T-helper 1 cell (primary cell): ENCODE measurements at places on chromosomes 3 and 15.

GRCh38 chr3:94716326-94717018 lies 653.6 kb downstream of the NSUN3 start:
- DNase-seq, result no peak

DNA sequence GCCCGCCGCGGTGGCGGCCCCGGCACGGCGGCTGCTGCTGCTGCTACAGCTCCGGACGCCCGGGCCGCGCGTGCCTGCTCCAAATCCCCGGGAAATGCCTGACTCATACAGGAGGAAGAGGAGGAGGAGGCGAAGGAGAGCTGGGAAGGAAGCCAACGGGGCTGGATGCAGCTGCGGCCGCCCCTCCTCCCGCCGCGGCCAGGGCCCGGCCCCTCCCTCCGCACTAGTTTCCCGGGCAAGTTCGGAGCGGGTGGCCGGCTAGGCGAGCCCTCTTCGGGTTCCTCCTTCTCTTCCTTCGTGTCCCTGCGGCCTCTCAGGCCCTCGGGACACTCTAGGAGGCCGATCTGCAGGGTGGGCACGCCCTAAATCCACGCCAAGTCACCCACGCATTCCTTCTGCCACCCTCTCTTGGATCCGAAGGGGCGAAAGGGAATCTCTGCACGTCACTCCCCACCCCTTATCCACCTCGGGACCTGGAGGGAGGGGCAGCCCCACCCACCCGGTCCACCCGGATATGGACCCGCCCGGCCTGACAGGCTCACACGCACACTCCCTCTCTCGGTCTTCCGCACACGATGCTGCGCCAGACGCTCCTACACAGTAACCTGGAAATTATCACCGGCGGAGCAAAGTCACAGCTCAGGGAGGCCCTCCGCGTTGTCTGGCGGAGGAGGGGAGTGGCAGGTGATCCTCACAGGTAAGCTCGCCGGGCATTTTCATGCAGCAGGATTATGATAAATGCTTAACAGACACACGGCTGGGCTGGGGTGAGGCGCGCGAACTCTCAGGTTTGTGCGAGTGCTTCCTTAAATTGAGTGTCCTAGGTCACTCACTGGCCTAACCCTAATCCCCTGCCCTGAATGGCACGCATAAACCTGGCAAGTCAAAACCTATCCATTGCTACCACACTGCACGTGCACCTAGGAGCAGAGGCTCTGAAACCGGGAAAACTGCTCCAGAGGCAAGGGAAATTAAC lies at the start of the genes OSBPL10 and ZNF860:
Gene OSBPL10 (minus strand): TSS at position 57 of the 976 bp plus-strand sequence. CDS start 83 bp downstream, outside the sequence.
Gene ZNF860 (plus strand): TSS at position 545 of the 976 bp plus-strand sequence. CDS start 7,330 bp downstream, outside the sequence.
- DNase-seq, result no peak

DNA sequence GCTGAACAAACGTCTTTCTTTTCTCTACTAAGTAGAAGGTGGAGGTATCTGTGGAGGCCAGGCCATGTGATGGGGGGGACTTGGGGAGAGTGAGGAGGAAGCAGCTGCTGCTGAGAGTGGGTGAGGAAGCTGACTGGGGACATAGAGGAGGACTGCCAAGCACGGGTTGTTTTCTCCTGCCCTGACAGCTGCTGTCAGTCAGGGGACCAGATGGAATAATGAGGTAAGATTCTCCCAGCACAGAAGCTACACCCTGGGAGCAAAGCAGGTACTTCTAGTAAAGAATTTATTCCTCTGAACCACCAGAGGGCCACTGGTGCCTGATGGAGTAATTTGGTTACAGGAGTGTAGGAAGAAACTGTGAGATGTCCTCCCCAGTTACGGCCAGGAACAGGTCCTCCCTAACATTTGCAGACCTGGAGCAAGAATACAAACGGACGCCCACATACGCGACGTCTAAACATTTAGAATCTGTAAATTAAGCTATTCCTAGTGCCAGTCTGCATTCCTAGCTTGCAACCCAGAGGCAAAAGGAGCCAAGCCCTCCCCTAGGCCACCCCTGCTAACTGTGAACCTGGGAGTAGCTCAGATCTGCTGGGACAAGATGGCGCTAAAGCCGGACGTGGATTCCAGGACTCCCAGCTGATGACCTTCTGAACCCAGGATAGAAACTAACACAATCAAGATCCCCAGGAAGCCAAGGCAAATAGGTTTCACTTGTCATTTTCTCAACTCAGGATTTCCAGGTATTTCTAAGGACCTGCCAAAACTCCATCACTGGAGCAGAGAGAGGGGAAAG lies 14.8 kb downstream of the CRYGS start:
- DNase-seq, result no peak

DNA sequence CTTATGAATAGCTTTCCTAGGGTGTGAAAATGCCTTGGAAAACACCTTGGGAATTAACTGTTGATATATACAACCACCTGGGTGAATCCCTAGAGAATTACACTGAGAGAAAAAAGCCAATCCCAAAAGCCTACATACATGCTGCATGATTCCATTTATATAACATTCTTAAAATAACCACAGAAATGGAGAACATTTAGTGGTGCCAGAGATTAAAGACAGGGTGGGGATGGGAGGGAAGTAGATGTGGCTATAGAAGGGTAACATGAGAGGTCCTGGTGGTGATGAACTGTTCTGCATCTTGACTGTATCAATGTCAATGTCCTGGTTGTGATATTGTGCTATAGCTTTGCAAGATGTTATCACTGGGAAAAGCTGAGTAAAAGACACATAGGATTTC lies 291.0 kb downstream of the CLSTN2 start:
- DNase-seq, result no peak

DNA sequence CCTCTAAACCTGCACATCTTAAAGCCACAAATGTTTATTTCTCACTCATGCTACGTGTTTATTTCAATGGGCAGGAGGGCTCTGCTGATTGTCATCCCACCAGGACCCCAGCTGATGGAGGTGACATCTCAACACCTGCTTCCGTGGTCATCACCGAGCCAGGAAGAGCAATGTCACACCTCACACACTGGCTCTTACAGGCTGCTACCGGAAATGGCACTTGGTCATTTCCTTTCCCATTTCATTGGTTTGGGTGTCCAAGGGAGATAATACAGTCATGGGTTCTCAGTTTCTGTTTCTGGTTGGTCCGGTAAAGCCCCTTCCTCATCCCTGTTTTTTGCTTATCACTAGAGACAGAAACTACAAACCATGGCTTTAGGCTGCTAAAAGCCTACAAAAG lies 41.9 kb downstream of the ABHD2 start:
- no peak for DNase-seq

DNA sequence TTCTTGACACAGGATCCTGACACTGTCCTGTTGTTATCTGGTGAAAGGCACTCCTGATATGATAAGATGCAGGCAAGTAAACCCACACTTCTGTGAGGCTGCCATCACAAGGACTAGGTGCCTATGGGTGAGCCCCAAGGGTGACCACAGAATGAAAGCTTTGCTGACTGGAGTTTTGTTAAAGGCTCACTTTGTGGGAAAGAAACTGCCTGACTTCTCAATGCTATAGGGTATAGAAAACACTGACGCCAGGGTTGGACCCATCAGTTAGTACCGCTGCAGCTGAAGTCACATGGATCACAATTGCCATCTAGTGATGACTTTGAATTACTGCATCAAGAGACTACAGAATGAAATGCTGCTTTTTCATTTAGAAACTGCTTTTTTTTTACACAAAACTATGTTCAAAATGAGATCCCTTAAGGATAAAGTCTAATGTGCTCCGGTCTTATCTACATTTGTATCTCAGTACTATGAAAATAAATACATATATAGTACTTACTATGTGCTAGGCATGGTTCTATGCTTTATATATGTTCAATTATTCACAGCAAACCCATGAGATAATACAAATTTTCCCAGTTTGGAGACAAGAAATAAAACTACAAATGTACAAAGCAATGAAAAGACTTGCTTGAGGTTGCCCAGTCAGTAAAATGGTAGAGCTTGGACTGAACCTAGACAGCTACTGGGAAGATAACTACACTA lies 64.2 kb upstream of the CMSS1 start:
- DNase-seq, result peak; percentile 20

DNA sequence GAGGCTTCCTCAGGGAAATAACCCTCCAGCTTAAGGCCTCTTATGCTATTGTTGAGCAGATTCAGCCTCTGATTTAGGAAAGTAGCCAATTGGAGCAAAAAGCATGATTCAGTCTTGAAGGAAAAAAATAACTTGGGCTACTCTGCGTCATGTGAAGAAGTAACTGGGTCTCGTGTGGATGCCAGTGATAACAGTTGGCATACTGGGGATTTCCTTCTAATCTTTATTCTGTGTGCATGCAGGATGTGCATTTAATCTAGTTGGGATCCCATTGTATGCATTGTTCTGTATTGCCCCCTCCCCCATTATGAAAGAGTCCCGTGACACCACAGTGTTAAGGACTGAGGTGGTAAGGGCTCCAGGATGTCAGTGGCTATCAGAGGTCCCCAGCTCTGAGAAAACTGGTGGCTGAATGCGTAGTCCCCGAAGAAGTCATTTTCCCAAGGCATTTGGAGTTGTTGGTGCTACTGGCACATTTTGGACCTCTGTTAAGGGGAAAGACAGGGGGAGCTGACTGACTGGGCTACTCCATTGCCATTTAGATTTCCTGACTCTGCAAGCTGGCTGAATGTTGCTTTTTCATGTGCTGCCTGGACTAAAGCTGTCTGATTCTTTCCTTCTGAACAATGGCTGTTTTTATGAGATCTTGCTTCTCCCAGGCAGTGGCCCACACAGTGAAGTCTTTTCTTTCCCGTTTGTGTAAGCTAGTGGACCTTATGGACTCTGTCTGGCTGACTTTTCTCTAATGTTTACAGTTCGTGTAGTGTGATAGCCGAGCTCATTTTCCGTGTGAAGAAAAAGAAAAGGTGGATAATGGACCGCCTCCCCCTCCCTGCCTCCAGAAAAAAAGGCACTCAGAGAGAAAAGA lies 38.4 kb upstream of the TRAK1 start:
- DNase-seq, result no peak

DNA sequence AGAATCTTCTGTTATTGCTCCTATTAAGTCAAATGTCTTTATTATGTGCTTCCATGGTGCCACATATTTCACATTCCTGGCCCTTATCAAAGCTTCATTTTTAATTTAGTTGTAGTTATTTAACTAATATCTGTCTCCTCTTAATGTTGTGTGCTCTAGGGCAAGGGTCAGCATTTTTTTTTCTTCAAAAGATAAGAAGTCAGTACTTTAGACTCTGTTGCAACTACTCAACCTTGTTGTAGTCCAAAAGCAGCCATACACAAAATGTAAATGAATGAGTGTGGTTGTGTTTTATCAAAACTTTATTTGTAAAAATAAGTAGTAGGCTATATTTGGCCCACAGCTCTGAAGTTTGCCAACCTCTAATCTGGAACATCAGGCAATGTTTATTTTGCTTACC lies 394.7 kb upstream of the CBLB start:
- DNase-seq, result no peak

DNA sequence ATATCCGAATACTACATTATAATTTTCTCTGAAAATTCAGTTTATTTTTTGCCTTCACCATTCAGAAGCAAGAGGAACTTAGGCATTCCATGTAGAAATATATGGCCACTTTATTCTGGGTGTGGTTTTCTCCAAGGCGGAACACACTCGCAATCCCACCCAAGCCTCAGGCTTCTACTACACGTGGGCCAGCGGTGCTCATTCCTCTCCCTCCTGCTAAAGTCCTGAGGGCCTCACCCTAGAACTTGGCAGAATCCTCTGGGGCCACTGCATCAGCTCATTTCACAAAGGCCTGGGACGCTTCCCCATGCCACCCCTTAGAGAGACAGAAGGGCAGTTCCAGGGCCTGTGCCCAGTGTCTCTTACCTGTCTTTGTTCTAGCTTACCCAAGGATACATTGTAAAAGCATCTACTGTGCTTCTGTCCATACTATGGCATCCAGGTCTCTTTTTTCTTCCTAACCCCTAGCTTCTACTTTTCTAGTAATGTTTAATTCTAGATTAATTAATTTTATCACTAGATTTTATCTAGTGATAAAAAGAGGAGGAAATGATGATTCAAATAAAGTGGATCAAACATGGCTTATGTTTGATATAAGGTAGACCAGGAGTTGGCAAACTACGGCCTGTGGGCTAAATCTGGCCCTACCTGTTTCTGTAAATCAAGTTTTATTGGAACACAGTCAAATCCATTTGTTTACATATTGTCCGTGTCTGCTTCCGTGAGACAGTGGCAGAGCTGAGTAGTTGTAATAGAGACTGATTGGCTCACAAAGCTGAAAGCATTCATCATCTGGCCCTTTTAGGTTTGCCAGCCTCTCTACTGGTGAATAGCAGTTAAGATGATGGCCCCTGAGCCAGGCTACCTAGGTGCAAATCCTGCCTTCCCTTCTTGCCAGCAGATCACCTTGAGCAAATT lies 29.8 kb downstream of the LARS2 start:
- DNase-seq, result no peak

GRCh38 chr15:71651750-71652186 lies 158.6 kb upstream of the NR2E3 start:
- no peak for DNase-seq

- DNase-seq, result no peak
Observed at GRCh38 chr3:57951066-57951882, 56.9 kb upstream of the FLNB start.

GRCh38 chr3:72776-73175 lies 123.8 kb upstream of the CHL1 start:
- DNase-seq, result no peak

GRCh38 chr3:125121246-125122010 lies 65.6 kb upstream of the HEG1 start:
- DNase-seq, result no peak

GRCh38 chr3:4271834-4272233 lies 31.3 kb upstream of the SETMAR start:
- no peak for DNase-seq

DNA sequence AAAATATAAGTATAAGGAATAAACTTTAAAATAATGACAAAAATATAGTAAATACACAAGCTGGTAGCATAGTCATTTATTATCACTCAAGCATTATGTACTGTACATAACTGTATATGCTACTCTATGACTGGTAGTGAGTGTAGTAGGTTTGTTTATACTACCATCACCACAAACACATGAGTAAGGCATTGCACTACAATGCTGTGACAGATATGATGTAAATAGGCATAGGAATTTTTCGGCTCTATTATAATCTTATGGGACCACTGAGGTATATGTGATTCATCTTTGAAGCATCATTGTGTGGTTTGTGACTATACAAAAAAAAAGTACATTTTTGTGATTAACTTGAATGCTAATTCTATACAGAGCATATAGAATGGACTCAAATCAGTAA lies 35.3 kb upstream of the FBN1 start:
- no peak for DNase-seq

DNA sequence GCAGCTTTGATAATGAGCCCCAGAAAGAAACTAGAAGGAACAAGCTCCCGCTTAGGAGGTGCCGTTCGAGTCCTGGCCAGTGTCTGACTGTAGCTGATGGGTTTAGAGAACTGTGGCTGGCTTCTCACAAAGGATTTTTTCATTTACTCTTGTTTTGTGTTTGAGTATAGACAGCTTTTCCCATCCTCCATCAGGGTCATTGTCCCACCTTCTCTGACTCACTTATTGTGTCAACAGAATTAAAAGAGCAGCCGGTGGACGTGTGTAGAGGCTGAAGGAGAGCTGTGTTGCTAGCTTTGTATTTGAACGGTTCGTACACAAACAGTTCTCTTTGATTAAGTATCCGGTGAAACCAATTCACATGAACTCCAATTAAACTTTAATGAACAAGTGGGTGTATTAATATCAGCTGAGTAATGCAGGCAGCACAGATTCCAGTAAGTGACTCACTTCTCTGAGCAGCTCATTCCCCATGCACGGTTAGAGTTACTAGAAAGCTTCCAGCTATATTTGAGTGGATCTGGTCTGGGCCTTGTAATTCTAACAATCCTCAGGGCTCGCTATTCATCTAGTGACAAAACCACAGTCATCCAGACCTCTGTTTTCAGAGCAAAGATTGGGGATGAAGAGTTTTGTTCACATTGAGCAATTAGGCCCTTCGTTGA lies 141.0 kb downstream of the LPP start:
- no peak for DNase-seq

GRCh38 chr3:155252535-155252934 lies 40.9 kb downstream of the STRIT1 start:
- no peak for DNase-seq
